Activated naive CD4-positive, alpha-beta T cell treated with Interleukin-2 at 50 U/mL for 16 hours (primary cell): ENCODE measurements at places on chromosomes 2 and 18.

- DNase-seq = peak; percentile 19
Measured at GRCh38 chr2:7725171-7725849, 808.1 kb downstream of the RNF144A start.

DNA sequence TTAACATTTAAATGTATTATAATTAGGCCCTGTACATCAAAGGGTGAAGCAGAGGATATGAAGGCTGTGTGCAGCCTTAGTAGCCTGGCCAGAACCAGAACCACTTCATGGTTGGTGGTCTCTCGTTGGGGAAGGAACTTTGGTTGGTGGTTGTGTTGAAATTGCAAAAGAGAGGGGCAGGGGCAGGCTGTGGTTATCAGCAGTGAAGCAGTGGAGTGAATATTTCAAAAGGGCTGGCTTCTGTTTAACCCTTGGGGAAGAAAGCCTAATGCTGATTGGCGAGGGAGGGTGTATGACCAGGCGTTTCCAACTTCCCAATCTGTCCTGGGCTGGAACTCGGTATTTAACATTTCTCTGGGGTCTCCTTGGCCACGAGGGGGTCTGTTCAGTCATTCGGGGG is 51.2 kb upstream of the LYPD6B start:
- no peak for DNase-seq

- no peak for DNase-seq
Measured at GRCh38 chr2:199335502-199335901, 122.2 kb downstream of the SATB2 start.

DNA sequence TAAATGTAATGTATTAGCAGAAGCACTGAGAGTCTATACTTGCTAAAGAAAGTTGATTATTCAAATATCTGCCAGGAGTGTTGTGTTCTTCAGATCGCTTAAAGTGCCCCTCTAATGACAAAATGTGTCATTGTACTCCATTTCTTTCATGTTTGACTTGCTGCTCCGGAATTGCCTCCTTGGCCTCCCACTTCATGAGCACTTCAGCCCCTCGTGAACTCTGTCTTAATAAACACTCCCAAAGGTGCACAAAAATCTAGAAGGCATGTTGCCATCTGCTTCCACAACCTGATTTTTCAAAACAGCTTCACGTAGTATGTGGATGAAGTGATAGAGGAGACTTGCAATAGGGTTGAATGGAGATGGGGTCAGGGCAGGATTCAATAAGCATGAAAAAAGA is 396.1 kb downstream of the TDRD15 start:
- no peak for DNase-seq

- DNase-seq = no peak
Measured at GRCh38 chr2:26678035-26678434, 14.5 kb upstream of the KCNK3 start.

GRCh38 chr18:77167251-77167650 is 34.7 kb upstream of the MBP start:
- no peak for DNase-seq

GRCh38 chr2:179447839-179448447 is 183.3 kb upstream of the SESTD1 start:
- DNase-seq = no peak

- no peak for DNase-seq
Measured at GRCh38 chr2:24448797-24449196, 42.3 kb upstream of the NCOA1 start.

GRCh38 chr2:71615767-71616730 is 162.7 kb downstream of the DYSF start:
- DNase-seq = no peak

GRCh38 chr18:60060578-60060977 is 160.8 kb downstream of the PMAIP1 start:
- no peak for DNase-seq

GRCh38 chr2:11365096-11365879 is 20.9 kb upstream of the ROCK2 start:
- no peak for DNase-seq

GRCh38 chr2:109017017-109017416 is 28.0 kb upstream of the EDAR start:
- DNase-seq = no peak

- no peak for DNase-seq
Measured at GRCh38 chr2:223199531-223200515, 147.8 kb downstream of the KCNE4 start.

GRCh38 chr2:217222309-217222910 is 362.5 kb upstream of the TNP1 start:
- no peak for DNase-seq

DNA sequence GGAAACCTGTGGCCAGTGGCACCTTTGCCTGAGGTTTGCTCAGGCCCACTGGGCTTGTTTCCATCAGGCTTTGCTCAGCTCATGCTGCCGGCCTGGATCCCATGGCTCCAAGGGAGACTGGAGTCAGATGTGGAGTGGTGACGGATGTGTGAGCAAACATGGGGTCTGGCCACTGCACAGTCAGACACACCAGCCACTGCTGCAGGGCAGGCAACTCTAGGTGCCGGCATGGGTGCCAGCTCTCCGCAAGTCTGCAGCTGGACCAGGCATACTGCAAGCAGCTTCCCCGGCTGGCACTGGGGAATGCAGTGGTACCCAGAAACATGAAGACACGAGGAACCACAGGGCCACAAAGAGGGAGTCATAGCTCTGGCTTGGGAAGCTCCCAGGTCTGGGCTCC is 37.4 kb downstream of the TDRD15 start:
- no peak for DNase-seq

GRCh38 chr2:102891296-102891695 is 129.5 kb downstream of the TMEM182 start:
- no peak for DNase-seq

DNA sequence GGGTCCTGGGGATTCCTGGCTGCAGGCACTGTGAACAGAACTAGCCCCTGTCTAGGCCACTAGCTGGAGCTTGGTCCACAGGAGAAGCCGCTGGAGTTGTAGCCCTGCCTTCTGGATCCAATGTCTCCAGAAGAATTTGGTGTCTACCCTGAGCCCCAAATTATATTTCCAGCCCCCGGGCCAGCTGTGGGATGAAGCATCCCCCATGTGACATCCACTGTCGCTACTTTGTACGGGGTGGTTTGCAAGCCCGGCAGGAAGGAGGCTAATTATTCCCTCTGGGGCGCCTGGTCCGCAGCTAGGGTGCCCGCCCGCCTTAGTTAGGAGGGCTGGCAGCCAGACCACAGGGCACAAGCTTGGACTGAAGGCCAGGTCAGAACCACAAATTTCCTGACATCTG is 106.5 kb downstream of the SMAD7 start:
- no peak for DNase-seq

DNA sequence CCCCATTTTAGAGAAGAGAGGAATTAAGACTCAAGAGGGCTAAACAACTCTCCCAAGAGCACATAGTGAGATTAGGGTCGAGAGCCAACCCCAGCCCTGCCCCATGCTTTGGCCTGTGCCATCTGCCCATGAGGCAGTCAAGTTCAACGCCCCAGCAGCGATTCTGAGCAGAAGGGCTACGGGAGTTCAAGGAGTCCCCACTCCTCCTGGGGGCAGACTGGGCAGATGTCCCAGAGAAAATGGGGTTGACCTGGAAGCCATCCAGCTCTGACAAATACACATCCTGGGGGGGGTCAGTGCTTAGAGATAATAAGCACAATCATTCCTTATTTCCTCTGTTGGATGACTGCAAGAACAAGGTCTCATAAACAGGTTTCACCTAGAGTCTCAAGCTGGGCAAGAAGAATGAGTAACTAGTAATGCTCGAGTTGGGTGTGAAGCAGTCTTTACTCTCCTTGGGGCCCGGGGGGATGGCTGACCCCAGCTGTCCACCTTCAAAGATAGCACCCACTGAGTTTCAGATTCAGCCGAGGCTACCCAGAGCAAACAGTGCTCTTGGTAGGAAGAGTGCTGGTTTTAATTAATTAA is 716.4 kb downstream of the RNF144A start:
- DNase-seq = no peak

DNA sequence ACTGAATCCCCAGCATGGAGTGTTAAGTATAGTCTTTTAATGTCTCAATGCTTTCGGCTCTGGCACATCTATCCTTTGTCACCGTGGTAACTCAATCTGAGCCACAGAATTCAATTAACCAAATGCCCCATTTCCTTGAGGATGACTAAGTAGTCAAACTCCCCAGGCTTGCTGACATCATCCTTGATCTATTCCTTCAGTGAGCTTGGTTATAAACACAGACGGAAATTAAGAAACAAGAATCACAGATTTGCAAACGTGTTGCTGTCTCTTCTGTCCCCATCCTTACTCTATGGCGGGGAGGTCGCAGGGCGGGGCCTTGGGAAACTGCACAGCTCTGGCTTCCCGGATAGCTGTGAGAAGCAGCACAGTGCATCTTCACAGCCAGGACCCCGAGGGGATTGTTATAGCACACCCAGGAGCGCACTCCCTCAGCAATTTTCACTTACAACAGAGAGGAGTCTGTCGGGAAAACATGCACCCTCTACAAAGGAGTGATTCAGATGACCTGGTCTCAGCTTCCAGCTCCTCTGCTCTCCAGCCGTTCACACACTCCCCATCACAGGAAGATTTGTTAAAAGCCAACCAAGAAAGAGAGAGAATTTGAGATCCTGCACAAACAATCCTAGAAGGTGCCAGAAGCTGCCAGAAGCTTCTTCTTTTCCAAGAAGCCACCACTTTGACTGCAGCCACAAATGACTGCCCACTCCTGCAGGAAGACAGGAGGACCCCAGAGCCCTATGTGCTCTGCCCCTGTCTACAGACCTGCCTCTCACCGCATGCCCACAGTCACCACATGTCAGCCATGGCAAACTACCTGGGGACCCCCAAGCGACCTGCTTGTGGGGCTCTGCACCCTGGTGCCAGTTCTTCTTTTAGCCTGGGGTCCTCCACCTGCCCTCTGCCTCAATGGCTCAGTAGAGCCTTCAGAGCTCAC is 44.9 kb upstream of the YWHAQ start:
- DNase-seq = no peak

DNA sequence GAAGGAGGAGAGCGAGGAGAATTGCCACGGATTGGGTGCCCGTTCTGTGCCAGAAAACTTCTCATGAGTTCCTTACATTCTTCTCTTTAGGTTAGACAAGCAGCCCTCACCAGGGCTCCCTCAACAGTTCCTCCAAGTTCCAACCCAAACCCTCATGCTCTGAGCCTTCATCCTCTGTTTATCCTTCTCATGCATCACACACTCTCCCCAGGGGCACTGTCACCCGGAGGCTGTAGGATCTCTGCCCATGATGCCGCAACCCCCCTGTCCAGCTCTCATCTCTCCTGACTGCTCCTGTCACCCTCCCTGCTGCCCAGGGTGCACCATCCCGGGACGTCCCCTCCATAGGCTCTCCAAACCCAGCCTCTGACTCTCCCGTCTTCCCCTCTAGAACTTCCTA is 99.4 kb upstream of the MYCN start:
- no peak for DNase-seq

DNA sequence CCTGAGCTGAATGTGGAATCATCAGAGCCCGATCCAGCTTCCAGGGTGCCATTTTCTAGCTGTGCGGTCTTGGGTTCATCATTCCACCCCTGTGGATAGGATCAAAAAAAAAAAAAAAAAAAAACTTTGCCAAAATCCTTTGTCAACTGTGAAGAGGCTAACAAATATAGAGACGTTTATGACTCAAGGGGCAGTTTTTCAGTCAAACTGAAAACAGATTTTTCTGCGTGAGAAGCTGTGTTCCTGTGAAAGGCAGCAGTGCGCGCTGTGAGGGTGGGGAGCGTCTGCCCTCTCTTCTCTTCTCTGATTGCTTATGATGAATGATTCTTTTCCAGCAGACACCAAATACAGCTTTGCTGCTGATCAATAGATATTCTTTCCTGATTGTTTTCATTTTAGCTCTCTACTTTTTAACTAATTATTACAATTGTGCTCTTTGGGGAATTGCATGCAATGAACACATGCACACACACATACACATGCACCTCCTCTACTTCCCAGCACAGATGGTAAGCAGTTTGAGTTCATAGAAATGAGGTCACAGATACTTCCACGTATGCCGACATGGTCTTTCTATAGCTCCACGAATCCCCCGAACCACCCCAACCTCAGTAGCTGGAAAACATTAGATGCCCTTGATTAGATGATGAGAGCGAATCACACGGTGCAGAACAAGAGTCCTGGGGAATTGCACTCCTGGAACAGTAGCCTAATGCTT is 175.4 kb downstream of the NRP2 start:
- no peak for DNase-seq
